Activated CD4-positive, CD25-positive, alpha-beta regulatory T cell (primary cell): ENCODE measurements at places on chromosomes 6 and 20.

GRCh38 chr6:157762636-157763035, 60.4 kb upstream of the SNX9 start:
- no peak for DNase-seq

- no peak for DNase-seq
Observed at GRCh38 chr20:3818155-3819151, 1.9 kb upstream of the AP5S1 start.

DNA sequence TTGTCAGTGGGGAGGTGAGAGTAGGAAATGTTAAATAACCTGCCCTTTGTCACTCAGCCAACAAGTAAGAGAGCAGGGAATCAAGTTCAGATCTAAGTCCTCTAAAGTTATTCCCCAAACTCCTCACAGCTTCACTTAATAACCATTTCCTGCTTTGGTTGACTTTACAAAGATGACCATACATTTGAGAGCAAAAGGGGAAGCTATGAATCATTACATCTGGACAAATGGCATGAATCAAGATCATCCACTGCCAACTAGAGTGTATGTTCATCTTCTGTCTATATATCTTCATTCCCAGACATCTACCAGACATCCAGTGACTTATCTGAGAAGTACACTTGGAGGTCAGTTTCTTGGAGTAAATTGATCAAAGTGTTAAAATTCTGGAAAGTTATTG, 15.1 kb upstream of the HIVEP2 start:
- DNase-seq, result no peak

DNA sequence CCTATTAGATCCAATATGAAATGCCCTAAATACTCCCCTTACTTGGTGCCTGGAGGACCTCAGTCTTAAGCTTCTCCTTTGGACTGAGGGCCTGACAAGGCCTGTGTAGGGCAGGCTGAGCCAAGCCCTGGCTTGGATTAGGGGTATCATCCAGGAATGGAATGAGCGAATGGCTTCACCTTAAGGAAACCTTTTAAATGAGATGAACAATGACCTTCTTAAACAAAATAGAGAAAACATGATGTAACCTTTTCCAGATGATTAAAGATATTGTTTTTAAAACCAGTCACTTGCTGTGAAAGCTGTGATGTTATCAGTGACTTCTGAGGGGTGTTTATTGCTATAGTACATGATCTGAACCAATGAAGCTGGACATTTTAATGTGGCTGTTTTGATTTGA, 55.5 kb downstream of the TRAF3IP2 start:
- DNase-seq, result no peak
